Gastroesophageal sphincter (tissue), 4 donors: ENCODE measurements at places on chromosomes 7 and 10.

DNA sequence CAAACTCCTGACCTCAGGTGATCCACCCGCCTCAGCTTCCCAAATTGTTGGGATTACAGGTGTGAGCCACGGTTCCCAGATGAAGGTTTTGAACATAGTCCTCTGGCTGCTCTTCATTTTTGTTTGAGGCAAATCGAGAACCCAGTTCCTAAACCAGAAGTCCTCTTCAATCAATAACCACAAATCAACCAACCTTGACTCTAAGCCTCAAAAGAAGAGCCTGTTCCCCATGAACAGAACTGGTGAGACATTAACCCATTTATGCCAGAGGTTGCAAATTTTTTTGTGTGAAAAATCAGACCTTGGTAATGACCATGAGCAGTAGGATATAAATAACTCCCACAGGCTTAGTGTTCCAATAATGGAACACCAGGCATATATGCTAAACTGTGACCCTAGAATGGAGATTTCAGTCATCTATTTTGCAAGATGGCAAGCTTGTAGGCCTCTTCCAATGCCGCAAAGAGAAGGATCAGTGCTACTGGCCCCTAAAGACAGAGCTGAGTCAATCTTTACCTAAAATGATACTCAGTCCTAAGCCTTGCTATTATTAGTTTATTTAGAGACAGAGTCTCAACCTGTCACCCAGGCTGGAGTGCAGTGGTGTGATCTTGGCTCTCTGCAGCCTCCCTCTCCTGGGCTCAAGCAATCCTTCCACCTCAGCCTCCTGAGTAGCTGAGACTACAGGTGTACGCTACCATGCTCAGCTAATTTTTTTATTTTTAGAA, 15.9 kb downstream of the KPNA7 start:
- no peak for ATAC-seq

- ATAC-seq, result no peak
Measured at GRCh38 chr10:123633106-123633505, 33.0 kb upstream of the GPR26 start.

DNA sequence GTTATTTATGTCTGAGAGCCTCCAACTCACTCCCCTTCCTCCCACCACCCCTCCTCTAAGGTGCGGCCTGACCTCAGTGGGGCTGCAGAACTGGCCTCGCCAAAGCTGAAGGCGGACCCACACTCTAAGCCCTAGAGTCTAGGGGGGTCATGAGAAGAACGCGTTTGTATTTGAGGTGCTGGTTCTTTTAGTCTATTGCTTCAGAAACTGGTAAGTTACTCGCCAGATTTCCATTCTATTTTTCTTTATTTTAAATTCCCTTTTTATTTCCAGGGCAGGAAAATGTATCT, 357.5 kb downstream of the DNAJB6 start:
- no peak for ATAC-seq

DNA sequence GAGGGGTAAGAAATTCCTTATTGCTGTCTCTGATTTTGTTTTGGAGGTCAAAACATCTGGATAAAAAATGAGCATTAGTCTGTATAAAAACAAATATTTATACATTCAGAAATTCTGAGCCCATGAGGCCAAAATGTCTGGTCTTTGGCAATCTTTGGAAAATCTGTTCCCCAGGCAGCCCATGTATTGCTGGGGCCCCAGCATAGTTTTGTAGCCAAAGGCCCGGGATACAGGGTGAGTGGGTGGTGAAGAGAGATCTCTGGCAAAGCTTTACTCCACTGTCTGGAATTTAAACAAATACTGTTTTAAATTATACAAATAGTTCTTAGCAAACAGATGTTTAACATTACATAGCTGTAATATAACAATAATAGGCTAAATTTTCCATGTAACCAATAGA, 134.7 kb upstream of the GALNT17 start:
- no peak for ATAC-seq

DNA sequence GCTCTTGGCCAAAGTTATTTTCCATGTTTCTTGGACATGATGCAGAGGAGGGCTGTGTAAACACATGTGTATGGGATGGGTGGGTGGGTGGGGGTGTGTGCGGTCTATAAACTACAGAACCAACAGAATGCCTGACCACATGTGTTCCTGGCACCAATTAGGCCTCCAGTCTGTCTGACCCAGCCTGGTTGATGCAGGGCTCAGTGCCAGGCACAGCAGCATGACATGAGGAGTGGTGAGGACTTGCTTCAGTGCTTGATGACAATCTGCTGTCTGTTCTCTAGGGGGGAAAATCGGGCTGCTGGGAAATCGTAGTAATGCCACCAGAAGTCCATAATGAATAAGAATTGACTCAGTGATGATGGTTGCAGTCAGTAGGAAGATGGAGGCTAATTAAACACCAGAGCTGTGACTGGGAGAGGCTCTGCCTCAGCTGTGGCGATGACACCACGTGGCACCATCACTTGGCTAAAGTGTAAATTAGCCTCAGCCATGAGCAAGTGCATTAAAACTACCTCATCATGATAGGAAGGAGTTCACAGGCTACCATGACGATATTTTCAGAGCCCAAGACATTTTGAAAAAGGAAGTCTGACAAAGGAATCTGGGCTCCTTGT, 260.1 kb upstream of the PODXL start:
- ATAC-seq, result no peak

- peak; percentile 70 for ATAC-seq
Measured at GRCh38 chr7:92695308-92696261, 105.4 kb upstream of the FAM133B start.

GRCh38 chr10:46291817-46292572, 5.2 kb downstream of the ANTXRL start:
- ATAC-seq, result peak; percentile 17

- no peak for ATAC-seq
Measured at GRCh38 chr10:33143160-33143728, 185.2 kb upstream of the ITGB1 start.

DNA sequence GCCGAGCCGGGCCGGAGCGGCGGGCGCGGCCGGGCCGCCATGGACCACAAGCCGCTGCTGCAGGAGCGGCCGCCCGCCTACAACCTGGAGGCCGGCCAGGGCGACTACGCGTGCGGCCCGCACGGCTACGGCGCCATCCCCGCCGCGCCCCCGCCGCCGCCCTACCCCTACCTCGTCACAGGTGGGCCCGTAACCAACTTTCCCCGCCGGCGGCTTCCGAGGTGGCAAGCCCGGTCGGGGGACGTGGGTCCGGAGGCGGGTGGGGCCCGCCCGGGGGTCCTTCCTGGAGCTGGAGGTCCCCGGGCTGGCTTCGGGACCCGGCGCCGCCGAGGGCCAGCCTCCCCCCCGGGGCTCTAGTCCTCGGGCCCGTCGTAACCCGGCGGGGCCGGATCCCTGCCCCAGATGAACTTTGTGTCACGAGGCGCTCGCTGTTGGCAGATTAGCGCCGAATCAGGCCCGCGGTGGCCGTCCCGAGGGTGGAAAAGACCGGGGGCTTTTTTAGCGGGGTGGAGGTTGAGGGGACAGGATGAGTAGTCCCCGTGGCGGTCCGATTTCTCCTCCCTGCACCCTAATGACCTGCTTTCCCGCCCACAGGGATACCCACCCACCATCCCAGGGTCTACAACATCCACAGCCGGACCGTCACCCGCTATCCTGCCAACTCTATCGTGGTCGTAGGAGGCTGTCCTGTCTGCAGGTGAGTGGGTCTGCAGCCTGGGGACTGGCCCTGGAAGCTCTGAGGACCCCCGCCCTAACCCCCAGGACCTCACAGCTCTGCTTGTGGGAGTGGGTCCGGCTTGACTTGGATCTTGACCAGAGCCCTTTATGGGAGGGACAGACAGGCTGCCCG, 496 bp downstream of the BRI3 start:
- peak; percentile 38 for ATAC-seq

DNA sequence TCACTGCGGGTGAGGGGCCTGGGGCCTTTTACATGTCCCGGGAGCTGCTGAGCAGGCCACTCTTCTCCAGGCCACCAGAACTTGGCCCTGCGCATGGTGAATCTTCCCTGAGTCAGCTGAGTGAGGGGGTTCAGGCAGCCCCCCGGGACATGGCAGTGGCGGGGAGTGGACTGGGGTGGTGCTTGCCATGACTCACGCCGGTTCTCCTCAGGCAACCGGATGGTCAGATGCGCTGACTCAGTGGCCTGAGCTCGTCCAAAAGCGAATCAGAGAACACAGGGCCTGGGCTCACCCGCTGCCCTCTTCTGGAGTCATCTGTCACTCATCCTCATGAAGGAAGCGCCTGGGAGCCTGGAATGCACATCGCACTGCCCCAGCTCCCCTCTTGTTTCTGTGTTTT, 33.5 kb downstream of the HTRA1 start:
- ATAC-seq, result peak; percentile 47

DNA sequence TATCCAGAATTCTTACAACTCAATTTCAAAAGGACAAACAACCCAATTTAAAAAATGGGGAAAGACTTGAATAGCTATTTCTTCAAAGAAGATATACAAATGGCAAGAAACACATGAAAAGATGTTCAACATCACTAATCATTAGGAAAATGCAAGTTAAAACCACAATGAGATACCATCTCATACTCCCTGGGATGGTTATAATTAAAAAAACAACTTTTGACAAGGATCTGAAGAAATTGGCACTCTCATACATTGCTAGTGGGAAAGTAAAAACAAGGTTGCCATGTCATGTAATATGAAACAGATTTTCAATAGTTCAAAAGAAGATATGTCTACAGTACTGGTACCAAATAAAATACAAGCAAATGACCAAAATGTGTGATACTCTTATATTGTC, 9.0 kb downstream of the OAT start:
- ATAC-seq, result no peak

DNA sequence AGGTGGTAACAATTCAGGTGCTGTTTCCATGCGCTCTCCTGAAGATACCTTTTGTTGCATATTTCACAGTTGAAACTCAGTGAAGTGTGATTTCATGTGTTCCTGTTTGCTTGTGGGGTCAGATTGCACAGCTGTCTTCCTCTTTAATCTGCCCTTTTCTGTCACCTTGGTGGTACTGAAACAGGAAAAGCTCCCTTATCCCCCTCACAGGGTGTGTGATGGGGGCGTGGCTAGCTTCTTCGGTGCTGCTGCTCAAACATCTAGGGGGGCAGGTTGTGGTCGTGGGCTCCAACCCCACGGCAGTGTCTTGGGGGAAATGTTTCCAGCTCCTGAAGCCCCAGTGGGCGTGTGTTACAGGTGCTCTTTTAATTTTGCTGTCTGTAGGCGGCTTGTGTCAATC, 107.4 kb upstream of the KLF14 start:
- ATAC-seq, result no peak

DNA sequence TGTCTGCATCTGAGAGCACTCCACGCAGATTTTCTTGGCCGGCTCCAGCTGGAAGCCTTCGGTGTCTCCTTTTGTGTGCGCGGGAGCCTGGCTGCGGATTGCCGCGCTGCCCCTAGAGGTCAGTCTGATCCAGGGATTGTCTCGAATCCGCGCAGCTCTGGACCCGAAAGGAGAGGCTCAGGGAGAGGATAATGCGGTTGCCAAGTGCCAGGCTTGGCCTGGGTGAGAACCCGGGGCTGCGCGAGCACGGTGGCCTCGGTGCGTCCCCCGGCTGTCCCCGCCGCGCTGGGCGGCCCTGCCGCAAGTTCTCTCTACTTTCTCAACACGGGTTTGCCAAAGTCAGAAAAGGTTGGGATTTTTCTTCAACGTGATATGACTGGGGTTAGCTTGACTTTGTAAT, 140.9 kb downstream of the ADCYAP1R1 start:
- ATAC-seq, result no peak

- no peak for ATAC-seq
Measured at GRCh38 chr10:23396695-23397094, 42.2 kb upstream of the OTUD1 start.

DNA sequence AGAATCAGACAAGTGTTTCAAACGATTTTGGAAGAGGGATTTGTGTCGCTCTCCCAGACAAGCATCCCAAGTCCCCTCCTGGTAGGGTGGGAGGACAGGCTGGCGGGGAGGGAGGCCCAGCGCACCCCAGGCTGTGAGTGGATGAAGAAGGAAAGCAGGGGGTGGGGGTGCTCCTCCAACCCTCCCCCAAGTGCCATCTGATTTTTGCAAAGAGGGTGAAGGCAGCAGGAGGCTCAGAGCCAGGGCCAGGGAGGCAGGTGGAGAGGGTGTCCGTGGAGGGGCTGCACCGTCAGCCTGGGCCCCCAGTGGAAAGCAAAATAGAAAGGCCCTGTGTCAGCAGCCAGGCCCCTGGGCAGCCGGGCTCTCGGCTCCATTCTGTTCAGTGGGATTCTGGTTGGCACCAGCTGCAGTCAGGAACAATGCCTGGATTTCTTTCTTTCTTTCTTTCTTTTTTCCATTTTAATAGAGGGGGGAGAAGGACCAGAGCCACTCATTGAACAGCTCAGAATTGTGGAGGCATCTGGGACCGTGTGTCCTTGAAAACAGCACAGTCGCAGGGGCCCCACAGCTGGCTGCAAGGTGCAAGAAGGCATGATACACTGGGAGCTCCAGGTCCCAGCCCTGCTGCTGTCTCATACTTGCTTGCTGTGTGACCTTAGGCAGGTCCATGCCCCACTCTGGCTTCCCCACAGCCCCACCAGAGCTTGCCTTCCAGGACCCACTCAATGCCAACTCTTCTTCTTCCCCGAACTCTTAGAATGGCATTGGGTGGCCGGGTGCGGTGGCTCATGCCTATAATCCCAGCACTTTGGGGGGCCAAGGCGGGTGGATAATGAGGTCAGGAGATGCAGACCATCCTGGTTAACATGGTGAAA, 7.1 kb upstream of the ZMIZ1 start:
- ATAC-seq, result no peak

DNA sequence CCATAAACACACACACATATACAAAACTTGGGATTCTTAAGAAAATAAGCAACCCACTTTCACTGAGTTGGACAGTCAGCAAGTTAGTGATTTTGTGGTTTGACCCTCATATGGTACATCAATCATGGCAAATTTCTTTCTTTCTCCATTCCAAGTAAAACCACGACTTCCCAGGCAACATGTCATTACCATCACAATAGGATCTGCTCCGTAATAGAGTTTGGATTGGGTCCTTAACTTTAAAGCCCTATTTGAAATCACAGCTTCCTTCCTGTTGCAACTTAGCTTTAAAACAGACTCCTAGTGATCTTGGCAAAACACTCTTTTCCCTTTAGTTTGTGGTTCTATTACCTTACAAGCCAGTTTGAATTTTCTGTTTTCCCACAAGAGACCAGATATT, 483.6 kb downstream of the INHBA start:
- ATAC-seq, result no peak

- no peak for ATAC-seq
Measured at GRCh38 chr7:138705167-138705566, 4.0 kb upstream of the SVOPL start.

DNA sequence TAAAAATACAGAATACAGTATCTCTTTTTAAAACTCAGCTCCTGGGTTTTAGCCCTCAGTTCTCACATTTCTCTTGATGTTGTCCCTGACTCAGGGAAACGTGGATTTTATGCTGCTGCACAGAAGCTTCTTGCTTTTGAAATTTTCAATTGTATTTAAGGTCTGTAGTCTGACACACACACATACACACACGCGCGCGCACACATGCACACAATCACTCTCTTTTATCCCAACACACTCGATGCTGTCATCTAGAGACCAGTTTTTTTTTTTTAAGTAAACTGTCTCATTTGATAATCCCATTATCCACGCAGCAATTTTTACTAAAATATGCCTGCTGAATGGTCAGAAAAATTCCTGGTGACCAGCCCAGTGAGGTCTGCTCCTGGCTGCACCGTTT, 108.6 kb downstream of the KMT2E start:
- no peak for ATAC-seq
